ENCODE measurements at places on chromosomes 11 and 22. TPM values are rescaled to one million over a fixed set of nuclear protein-coding genes. Genes with fewer than 3 reads are reported as not detected.

Gene NCF4
- not detected for total RNA-seq

Gene ZNF70
- total RNA-seq = 2.7 TPM

Gene VSIG10L2
- not detected for total RNA-seq

Gene TRPM5
- not detected for total RNA-seq

Gene STK33
- 5.3 TPM for total RNA-seq

Gene TMX2
- 61.4 TPM for total RNA-seq

Gene FAM83F
- not detected for total RNA-seq

Gene SCT
- total RNA-seq = not detected

Gene PANX3
- not detected for total RNA-seq

Gene MYOD1
- total RNA-seq = not detected

Gene TSSC4
- 50.5 TPM for total RNA-seq

Gene APLNR
- total RNA-seq = not detected

Gene MTMR3
- 25.7 TPM for total RNA-seq

Gene OPCML
- not detected for total RNA-seq

Gene HTR3B
- total RNA-seq = not detected

Gene EFCAB6
- total RNA-seq = 1.9 TPM

Gene CHRNA10
- 0.71 TPM for total RNA-seq

Gene NFAM1
- not detected for total RNA-seq

Gene CHST1
- 1.4 TPM for total RNA-seq

Gene PDE3B
- 0.18 TPM for total RNA-seq

Gene YPEL1
- 0.58 TPM for total RNA-seq

Gene PANX1
- total RNA-seq = 51.4 TPM

Gene TENM4
- 1.6 TPM for total RNA-seq

Gene TIMM8B
- 48.7 TPM for total RNA-seq

Gene TMEM218
- total RNA-seq = 32.3 TPM

Gene WT1
- 26.4 TPM for total RNA-seq

Gene TSSK2
- total RNA-seq = not detected

Gene OSBP
- 17.0 TPM for total RNA-seq

All from myometrial cell (primary cell).